ENCODE measurements at places on chromosomes 2 and 18.

GRCh38 chr18:63980896-63981460 is 11.1 kb downstream of the SERPINB8 start:
- no peaks in the 10 kb centered on the region for H3K27me3 ChIP-seq
- no peak for DNase-seq
- peaks cover 10% of the 10 kb centered on the region for H3K4me1 ChIP-seq
- H3K27ac ChIP-seq, result no peak overlapping the region
- no peaks in the 10 kb centered on the region for H3K36me3 ChIP-seq
- H3K4me3 ChIP-seq, result no peak overlapping the region

- DNase-seq, result peak; percentile 57
- H3K27me3 ChIP-seq, result no peaks in the 10 kb centered on the region
- H3K4me1 ChIP-seq, result peaks cover 47% of the 10 kb centered on the region
- H3K36me3 ChIP-seq, result peaks cover 42% of the 10 kb centered on the region
- H3K4me3 ChIP-seq, result no peak overlapping the region
Measured at GRCh38 chr2:135818937-135819610, 17.9 kb downstream of the LCT start.

- H3K4me1 ChIP-seq, result peaks cover 4% of the 10 kb centered on the region
- peaks cover 14% of the 10 kb centered on the region for H3K27me3 ChIP-seq
- no peak overlapping the region for H3K27ac ChIP-seq
- H3K4me3 ChIP-seq, result no peak overlapping the region
- H3K36me3 ChIP-seq, result no peaks in the 10 kb centered on the region
- no peak for DNase-seq
Measured at GRCh38 chr2:118130385-118130784, 42.1 kb downstream of the INSIG2 start.

DNA sequence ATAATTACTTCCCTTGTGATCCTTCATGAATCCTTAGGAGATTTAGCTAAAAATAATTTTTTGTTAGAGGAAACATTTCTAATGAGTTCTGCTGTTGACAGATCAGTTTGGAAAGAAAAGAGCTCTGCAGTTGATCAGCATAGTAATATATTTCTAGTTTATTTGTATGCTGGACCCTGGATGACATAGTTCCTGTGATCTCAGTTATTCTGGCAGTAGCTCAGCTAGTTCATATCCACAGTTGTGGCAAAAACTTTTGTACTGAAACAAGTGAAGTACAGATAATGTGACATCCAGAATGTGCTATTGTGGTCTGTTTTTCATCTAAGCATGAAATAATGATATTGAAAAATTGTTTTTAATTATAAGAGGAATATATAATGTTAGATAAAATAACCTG is 33.7 kb downstream of the ABI2 start:
- H3K4me1 ChIP-seq, result peaks cover 5% of the 10 kb centered on the region
- peaks cover 9% of the 10 kb centered on the region for H3K36me3 ChIP-seq
- no peaks in the 10 kb centered on the region for H3K27me3 ChIP-seq

DNA sequence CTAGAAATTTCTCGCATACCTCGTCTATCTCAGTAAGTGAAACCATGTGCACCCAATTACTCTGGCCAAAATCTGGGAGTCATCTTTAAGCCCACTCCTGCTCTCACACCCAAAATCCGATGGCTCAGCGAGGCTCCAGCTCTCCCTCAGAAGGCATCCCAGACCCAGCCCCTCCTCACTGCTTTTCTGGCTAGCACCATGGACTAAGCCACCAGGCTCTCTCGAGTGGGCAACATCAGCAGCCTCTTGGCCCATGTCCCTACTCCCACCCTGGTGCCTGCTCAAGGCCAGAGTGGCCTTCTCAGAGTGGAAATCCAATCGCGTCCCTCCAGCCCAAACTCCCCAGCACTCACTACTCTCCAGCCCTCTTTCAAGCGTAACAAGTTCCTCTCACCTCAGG is 27.2 kb downstream of the TNS1 start:
- H3K27ac ChIP-seq, result no peak overlapping the region
- DNase-seq, result peak; percentile 8
- H3K36me3 ChIP-seq, result no peaks in the 10 kb centered on the region
- peaks cover 23% of the 10 kb centered on the region for H3K27me3 ChIP-seq
- no peaks in the 10 kb centered on the region for H3K4me1 ChIP-seq

DNA sequence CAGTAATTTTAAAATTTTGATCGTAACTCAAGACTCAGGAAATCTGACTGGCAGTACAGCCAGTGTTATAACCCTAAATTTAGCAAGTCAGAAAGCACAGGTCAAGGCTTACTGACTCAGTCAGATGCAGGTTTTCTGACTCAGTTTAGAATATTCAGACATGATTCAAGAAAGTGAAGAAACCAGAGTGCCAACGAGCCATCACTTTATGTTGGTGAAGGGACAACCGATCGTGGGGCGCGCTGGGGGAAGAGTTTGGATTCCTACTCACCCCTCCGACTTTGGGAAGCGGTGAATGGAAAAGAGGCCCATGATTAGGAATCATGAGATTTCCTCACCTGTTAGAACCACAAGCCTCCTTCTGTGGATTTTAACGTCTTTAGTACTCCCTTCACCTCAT is 998 bp downstream of the RNF149 start:
- no peaks in the 10 kb centered on the region for H3K27me3 ChIP-seq
- DNase-seq, result no peak
- peaks cover 56% of the 10 kb centered on the region for H3K4me1 ChIP-seq
- peaks cover 25% of the 10 kb centered on the region for H3K36me3 ChIP-seq

GRCh38 chr18:49976795-49977560 is 163.6 kb upstream of the ACAA2 start:
- DNase-seq, result no peak
- H3K4me1 ChIP-seq, result no peaks in the 10 kb centered on the region
- no peaks in the 10 kb centered on the region for H3K36me3 ChIP-seq
- H3K27ac ChIP-seq, result no peak overlapping the region
- H3K27me3 ChIP-seq, result peaks cover 12% of the 10 kb centered on the region

DNA sequence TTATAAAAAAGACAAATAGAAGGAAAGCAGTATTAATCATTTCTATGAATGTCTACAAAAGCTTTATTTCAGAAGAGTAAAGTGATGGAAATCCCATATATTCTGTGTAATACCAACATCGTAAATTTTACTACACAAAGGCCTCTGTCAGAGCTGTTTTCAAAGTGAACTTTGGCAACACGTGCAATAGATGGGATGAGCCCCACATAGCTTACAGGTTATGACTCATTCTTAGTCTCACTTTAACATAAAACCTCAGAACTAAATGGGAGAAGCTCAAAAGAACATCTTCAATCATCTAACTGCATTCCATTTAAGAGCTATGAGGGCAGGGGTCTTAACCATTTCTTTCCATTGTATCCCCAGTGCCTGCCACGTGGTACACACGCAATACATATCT is 11.5 kb downstream of the VPS4B start:
- DNase-seq, result no peak
- H3K4me3 ChIP-seq, result no peak overlapping the region
- peaks cover 41% of the 10 kb centered on the region for H3K36me3 ChIP-seq
